Tibial nerve (tissue), 4 donors: ENCODE measurements at places on chromosomes 2 and 18. TPM values are rescaled to one million over a fixed set of nuclear protein-coding genes. Genes with fewer than 3 reads are reported as not detected.
A peak's percentile ranks its signal among the peaks of the same experiment; 100 is the strongest.

The GPR39 gene
- total RNA-seq, result 1.8 TPM

The TUBB6 gene
- total RNA-seq, result 245 TPM

The B4GALT6 gene
- total RNA-seq, result 2.1 TPM

The ELOA2 gene
- not detected for total RNA-seq

The GREB1L gene
- 7.0 TPM for total RNA-seq

The GCA gene
- 32.2 TPM for total RNA-seq

The MLPH gene
- total RNA-seq, result 64.2 TPM

The GALNT14 gene
- total RNA-seq, result 0.78 TPM

The ESCO1 gene
- total RNA-seq, result 19.2 TPM

The FSIP2 gene
- total RNA-seq, result 1.5 TPM

The MC4R gene
- not detected for total RNA-seq

The LIMS2 gene
- total RNA-seq, result 86.1 TPM

The HOXD8 gene
- 18.2 TPM for total RNA-seq

The SERPINB5 gene
- not detected for total RNA-seq

The ARHGEF33 gene
- 9.3 TPM for total RNA-seq

The THSD7B gene
- 1.6 TPM for total RNA-seq

The RESP18 gene
- total RNA-seq, result not detected

The INHA gene
- 1.4 TPM for total RNA-seq

The HOXD3 gene
- 10.5 TPM for total RNA-seq

The LIMS4 gene
- total RNA-seq, result 7.3 TPM

DNA sequence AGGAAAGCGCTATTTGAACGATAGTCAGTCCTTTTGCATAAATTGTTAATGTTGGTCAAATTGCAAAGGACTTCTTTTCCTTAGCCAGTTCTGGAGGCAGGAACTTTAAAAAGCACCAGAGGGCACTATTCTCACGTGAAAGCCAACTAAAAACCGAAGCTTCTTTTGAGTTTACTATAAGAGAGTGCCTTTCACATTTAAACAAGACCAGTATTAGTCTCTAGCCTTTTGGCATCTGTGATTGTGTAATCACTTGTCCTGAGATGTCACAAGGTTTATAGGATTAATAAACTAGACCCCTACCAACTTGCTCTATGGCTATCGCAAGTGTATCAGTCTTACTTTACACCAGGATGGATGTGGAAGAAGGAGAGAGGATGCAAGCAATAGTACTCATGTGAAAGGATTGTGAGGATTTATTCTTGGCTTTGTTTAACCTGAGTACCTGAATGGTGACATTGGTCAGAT lies 14.4 kb upstream of the STAT4 start:
- DNase-seq, result no peak

- no peak for DNase-seq
Measured at GRCh38 chr2:229675569-229675968, 38.8 kb downstream of the DNER start.

DNA sequence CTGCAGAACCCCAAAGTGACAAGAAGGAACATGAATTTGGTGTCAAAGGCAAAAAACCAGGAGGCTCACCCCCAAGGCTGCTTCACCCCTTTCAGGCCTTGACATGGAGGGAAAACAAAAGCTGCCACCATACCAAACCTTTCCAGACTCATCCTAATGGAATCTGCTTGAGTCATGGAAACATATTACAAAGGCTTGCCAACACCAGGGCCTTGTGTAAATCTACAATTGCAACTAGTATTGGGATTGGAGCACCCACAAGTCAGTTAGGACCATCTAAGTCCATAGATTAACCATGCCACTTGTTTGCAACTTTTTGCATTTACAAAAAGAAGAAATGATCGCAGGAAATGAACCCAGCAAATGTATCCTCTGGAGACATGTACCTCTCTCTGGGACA lies 297.6 kb downstream of the CDCA7 start:
- no peak for DNase-seq

DNA sequence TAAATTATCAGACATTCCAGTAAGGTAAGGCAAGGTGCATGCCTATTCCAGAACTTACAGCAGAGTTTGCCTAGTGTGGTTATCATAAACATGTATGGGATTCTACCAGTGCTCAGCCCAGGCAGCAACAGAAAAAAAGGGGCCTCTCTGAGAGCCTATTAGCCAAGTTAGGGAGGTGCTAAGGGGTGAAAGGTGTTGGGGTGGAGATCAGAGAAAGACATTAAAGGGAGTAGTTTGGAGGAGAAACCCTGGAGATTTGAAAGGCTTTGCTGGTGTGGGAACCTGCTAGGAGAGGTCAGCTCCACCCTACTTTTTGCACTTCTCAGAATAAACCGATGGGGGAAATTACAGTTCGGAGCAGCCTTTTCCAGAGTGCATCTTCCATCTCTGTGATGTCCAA lies 2.9 kb downstream of the ARPC2 start:
- DNase-seq, result no peak

DNA sequence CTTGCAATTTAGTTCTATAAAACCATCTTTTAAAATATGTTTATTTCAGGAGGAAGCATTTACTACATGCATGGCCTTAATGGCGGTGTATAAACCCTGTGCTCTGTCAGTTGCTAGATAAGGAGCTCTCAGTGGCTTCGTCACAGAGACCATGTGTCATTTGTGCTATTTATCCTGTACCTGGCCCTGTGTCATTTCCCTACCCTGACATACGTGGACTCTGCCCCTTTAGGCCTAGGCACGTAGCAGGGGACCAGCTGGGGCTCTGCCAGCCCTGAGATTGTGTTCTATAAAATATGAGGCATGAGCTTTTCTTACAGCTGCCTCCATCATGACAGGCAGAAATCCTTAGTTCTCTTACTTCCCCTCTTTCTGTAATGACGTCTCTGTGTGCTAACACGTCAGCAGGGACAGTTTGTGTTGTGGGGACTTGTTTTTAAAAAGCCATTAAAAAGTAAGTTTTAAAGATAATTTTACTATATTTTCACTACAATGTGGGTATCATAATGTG lies 88.0 kb downstream of the ITGB1BP1 start:
- DNase-seq, result no peak

DNA sequence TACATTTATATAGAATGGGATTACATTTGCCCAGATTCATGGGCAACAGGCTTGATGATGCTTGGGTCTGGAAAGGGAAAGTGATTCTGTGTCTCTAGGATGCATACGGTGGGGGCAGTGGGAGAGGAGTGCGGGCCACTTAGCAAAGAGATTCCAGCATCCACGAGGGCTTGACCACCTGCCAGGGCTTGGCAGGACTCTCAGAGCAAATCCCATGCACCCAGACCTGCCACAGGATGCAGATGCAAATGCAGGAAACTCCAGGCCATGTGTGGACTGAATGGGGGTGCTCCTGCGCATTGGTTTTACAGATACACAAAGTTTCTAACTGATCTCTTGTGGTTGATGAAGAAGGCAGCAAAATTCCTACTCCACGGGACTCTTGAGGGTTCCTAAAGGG lies 334.7 kb downstream of the CYRIA start:
- DNase-seq, result no peak

GRCh38 chr2:113123726-113124125 lies 3.7 kb upstream of the IL1RN start:
- DNase-seq, result no peak

- DNase-seq, result no peak
Measured at GRCh38 chr2:233061591-233062450, 1.7 kb downstream of the INPP5D start.

- DNase-seq, result no peak
Measured at GRCh38 chr2:174473796-174474195, 13.0 kb downstream of the GPR155 start.

DNA sequence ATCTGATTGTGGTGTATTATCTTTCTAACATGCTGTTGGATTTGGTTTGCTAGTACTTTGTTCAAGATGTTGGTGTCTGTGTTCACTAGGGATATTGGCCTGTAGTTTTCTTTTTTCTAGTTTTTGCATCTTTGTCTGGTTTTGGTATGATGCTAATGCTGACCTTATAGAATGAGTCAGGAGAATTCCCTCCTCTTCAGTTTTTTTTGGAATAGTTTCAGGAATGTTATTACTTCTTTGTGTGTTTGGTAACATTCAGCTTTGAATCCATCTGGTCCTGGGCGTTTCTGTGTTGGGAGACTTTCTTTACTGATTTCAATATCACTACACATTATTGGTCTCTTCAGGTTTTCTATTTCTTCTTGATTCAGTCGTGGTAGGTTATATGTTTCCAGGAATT lies 124.2 kb upstream of the EPB41L5 start:
- DNase-seq, result no peak

DNA sequence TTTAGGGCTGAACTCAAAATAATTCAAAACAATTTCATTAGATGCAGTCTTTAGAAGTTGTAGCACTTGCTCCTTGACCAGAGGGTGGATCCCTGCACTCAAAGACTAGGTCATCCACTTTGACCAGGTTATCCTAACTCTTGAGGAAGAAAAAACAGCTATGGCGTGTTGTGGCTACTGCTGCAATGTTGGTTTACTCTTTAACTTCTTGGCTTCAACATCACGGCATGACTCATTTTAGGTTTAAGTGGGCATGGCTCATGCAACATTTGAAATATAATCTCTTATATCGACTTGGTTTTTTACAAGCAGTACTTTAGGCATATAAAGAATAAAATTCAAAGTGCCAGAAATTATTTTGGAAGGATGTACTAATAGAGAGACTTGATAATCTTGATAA lies 35.4 kb downstream of the ANKRD29 start:
- no peak for DNase-seq

GRCh38 chr2:39834426-39834825 lies 55.4 kb upstream of the THUMPD2 start:
- no peak for DNase-seq

DNA sequence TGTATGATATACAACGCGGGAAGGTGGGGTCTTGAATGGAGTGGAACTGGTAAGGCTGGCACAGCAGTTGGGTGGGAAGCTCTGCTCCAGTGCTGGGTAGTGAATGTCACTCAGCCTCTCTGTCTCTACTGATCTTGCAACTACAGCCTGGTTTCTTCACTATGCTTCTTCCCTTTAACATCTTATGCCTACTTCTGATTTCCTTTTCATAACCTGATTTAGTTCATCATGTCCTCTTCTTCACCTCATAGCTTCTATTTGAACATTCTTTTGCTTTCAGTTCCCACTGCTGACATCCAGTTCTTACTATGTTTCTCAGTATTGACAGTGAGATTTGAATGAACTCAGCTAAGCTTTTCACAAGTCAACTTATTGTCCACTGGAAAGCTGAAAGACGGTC lies 286.2 kb downstream of the ARL6IP6 start:
- DNase-seq, result no peak

DNA sequence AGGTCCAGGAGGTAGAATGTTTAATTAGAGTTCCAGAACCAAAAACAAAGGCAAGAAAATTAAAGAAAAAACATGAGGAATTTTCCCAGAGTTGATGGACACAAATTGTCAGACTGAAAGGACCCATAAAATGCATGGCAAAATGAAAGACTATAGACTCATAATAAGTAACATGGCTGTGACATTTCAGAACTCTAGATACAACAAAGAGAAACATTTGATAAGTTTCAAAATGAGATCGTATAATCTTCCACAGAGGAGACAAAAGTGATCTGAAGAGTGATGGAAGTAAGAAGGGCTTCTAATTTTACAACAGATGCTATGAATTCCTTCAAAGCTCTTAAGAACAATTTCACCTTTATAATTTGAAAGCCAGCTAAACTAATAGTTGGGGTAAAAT lies 20.4 kb downstream of the ORC4 start:
- no peak for DNase-seq

DNA sequence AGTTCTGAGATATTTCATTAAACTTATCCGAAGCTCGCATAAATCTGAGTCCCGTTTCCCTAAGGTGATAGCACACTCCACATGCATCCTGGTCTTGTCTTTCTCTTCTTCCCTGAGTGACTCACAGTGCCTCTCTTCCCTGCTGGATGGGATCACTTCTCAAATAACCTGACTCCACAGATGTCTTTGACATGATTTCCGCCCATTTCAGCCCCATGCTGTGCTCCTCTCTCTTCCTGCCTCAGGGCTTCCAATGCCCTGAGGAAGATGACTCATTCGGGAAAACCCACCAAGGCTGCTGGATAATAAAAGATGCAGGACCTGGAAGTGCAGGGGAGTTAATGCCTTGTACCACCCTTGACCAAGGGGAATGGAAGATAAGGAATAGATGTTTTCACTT lies 441.7 kb upstream of the SOX11 start:
- DNase-seq, result no peak

GRCh38 chr2:114400890-114401289 lies 41.6 kb upstream of the DPP10 start:
- DNase-seq, result no peak

- DNase-seq, result peak; percentile 16
Measured at GRCh38 chr2:176128172-176128981, 1.1 kb upstream of the HOXD8 start.

GRCh38 chr2:183035298-183035953 lies 2.8 kb downstream of the NCKAP1 start:
- DNase-seq, result no peak

GRCh38 chr2:55133467-55134315 lies 83.4 kb upstream of the RTN4 start:
- DNase-seq, result peak; percentile 56

DNA sequence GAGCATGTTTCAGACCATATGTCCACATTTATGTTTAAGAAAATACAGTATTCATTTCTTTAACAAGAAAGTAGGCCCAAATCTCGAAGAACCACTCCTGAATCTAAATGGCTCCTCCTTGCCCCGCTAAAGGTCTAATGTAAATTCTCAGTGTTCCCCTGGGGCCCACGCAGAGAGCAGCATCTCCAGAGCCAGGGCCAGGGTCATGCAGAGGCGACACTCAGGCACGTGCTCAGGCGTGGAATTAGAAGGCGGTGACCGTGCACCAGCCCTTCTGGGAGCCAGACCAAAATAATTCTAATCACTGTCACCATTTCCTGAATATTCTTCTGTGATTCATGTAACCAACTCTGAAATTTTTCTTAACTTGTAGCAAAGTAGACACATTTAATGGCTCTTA lies 68.3 kb upstream of the MYT1L start:
- DNase-seq, result no peak
